Aorta (tissue), 5 donors: ENCODE measurements at places on chromosomes 7 and 10. TPM values are rescaled to one million over a fixed set of nuclear protein-coding genes. Genes with fewer than 3 reads are reported as not detected.

Gene ZNRF2
- total RNA-seq = 21.1 TPM

Gene MCM10
- 0.81 TPM for total RNA-seq

Gene SOSTDC1
- total RNA-seq = not detected

Gene PIP
- not detected for total RNA-seq

Gene CPA5
- not detected for total RNA-seq
